ENCODE measurements at places on chromosomes 6 and 20. TPM values are rescaled to one million over a fixed set of nuclear protein-coding genes. Genes with fewer than 3 reads are reported as not detected.

Gene SLC2A10
- not detected for total RNA-seq

Gene ANKRD66
- total RNA-seq: not detected

Gene TMEM200A
- total RNA-seq: 0.08 TPM

Gene CDYL
- total RNA-seq: 33.3 TPM

Gene PPP1R3G
- total RNA-seq: 1.7 TPM

Gene PRND
- not detected for total RNA-seq

Gene MEI4
- total RNA-seq: not detected
